ENCODE measurements at places on chromosomes 1 and 21. TPM values are rescaled to one million over a fixed set of nuclear protein-coding genes. Genes with fewer than 3 reads are reported as not detected.

The KRTAP20-1 gene
- not detected for total RNA-seq

The DRAM2 gene
- 103 TPM for total RNA-seq

The LYPD8 gene
- total RNA-seq = 0.14 TPM

The TCHHL1 gene
- total RNA-seq = not detected

Data from smooth muscle cell of bladder (primary cell).